SIG-M5 (cell line): ENCODE measurements at places on chromosomes 5 and 9.

DNA sequence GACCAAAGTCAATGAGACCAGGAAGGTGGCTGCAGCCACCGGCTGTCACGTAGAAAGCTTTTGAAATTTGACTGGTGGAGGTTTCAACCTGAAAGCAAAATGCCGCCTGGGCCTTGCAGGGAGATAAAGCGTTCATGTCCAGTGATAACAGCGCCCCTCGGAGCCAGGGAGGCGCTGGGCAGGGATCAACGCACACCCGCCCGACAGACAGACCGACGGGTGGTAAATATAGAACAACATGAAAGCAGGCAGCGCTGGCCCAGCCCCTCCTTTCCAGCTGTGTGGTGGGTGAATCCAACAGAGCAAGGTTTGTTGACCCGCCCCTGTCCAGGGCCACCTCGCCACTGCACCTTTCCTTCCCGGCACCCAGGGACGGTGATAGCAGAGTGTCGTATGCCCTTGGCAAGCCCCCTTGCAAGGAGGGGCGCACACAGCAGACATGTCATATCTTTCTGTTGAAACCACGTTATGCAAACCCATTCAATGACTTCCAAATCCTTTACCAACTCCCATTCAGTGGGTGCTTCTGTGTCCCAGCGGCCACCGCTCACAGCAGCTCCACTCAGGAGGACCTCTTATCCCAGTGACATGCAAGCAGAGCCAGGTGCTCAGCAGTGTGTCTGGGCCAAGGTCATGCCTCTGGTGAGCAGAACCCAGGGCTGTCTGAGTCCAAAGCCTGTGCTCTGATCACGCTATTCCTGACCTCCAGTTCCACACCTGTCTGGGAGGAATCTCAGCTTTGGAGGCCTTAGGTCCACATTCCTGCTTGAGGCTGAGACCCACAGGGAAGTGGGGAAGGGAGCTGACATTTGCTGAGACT, 38.7 kb downstream of the NKX2-5 start:
- DNase-seq = no peak

- no peak for DNase-seq
These were observed 686.7 kb downstream of the DTWD2 start for GRCh38 chr5:118301696-118302095.

DNA sequence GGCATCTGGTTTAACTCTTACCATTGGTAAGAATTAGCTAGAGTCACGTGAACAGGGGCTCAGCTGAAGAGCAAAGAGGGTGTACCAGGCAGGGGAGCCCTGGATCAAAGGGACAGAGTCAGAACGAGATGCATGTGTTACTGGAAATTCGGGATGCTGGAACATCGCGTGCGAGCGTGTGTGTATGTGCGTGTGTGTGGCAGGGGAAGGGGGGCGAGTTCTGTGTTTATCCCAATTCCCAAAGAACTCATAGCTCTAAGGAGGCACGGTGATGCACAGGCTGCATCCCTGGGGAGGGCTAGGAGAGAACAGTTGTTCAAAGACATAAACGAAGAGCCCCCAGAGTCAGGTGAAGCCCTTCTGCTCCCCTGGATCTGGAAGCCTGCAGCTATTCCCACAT, 353.3 kb downstream of the GADD45G start:
- no peak for DNase-seq

DNA sequence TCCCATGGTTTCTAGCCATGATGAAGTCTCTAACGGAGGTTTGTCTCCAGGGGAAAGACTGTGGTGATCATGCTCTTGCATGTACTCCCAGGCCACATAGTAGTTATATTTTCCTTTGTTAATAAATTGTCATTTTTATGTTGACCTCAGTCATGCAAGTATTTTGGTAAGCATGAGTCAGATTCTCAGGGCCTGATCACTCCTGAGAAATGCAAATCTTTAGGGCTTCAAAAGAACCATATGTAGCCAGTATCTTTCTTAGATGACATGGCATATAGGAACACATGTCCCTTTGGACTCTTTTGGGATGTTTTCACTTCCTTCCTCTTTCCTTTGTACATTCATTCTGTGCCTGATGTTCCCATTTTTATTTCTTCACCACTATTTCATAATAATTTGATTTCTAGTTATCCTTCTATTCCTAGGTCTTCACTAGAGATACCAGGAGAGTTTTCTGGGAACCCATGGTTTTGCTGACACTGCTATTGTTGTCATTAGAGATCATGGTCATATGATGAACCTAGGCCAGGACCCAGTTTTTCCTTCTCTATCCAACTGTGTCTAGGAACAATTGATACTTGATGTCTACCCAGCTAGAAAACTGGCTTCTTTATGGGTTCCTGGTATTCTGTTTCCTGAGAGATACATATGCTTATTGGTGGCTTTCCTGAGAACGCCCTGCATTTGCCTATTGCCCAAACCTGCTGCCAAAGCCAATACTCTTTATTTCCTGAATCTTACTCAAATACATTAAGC, 248.1 kb upstream of the NREP start:
- DNase-seq = no peak

- DNase-seq = no peak
These were observed 365.4 kb downstream of the ISL1 start for GRCh38 chr5:51748647-51749046.
